Stimulated activated naive CD8-positive, alpha-beta T cell treated with anti-CD3 and anti-CD28 coated beads, Interleukin-15, Interleukin-2, amounts not matched to agents 100 U/mL and 50 U/mL, for 24 hours (primary cell): ENCODE measurements at places on chromosomes 1 and 21.

- no peak for DNase-seq
Measured at GRCh38 chr1:220893701-220894024, 14.4 kb downstream of the HLX start.

- DNase-seq: peak; percentile 63
Measured at GRCh38 chr1:157963713-157964112, 29.7 kb upstream of the KIRREL1 start.

GRCh38 chr1:224432672-224433040, 1.9 kb downstream of the WDR26 start:
- DNase-seq: no peak

- no peak for DNase-seq
Measured at GRCh38 chr1:108858230-108858950, 1.5 kb upstream of the AKNAD1 start.

DNA sequence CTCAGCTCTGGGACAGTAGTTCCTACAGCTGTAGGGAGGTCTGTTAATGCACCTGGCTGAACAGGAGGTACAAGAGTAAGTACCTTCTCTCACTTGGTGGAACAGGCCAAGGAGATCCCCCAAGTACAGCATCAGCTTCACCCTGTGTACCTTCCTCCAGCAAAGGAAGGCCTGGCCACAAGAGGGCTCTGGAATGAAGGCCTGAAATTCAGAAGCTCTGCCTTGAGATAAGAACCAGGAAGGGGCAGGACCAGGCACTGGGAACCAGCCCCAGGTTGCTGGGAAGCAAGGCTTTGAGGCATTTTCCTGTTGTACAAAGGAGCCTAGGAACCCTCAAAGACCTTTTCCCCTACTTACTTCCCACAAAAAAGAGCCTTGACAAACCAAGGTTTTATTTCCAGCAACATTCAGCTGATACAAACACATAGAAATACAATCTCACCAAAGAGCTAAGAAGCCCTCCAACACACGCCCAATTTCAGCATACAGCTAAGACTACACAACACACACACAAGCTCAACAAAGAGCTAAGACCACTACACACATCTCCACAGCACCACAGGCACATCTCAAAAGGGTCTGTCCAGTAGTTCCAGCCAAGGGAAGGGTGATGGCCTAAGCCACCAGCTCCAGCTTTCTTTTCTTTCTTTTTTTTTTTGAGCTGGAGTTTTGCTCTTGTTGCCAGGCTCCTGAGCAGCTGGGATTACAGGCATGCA, 23.5 kb downstream of the F11R start:
- DNase-seq: peak; percentile 51

DNA sequence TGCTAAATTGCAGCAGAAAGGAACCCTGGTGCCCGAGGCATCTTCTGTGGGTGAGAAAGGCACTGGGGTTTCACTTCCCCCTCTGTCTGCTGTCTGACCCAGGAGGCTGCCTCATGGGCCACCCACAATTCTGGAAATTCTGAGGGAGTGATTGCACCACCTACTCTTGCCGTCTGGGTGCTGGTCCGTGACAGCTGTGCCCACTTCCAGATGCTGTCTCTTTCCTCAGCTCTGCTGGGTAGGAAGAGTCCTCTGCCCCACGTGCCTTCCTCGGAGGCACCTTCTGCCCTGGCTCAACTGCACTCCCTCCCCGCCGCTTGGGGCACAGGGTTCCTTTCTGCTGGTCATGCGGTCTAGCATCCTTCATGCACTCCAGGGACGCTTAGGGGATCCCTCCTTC, 96.3 kb downstream of the ARHGEF10L start:
- DNase-seq: no peak

DNA sequence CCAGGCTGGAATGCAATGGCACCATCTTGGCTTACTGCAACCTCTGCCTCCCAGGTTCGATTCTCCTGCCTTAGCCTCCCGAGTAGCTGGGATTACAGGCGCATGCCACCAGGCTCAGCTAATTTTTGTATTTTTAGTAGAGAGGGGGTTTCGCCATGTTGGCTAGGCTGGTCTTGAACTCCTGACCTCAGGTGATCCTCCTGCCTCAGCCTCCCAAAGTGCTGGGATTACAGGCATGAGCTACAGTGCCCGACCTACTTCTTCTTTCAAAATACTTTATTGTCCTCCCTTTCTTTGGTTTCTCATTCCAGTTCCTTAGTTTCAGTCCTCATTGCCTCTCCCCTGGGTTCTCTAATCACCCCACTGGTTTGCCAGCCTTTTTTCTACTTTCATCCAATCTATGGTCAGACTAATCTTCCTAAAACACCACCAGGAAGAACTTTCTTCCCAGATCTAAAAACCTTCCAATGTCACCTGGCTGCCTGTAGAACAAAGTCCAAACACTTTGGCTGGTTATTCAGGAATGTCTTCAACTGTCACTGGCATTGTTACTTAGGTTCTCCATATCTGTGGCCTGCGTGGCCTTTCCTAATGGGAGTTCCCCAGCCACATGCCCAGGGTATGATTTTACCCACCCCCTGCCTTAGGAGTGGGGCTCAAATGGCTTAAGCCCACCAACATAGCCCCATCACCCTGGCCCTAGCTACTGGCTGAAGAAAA, 29.0 kb upstream of the SLC30A1 start:
- DNase-seq: no peak

DNA sequence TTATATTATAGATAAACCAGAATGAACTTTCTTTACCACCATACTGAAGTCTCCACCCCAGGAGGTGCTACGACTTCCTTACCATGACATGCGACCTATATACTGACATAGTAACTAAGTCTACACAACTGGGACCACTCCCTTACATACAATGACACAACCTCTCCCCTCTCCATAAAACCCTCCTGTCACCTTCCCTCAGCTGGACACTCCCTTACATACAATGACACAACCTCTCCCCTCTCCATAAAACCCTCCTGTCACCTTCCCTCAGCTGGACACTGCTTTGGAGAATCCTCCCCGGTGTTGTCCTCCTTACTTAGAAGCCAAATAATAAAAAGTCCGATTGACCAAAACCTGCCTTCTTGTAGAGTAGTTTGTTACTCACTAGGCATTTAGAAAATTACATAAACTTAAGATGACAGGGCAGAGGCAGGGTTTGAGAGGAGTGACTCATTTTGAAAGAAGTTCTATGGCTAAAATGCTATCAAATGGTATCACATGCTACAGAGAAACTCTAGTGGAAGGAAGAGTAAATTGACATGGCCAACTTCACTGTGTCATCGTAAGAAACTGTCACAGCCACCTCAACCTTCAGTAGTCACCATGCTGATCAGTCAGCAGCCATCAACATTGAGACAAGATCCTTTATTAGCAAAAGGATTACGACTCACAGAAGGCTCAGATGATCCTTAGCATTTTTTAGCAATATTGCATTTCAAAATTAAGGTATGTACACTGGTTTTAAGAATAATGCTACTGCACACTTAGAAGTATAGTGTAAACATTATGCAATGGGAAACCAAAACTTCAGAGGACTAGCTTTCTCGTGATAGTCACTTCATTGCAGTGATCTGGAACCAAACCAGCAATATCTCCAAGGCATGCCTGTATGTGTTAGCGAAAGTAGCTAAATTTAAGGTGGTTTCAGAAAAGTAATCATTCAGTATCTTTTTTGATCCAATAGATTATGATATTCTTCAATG, 56.4 kb downstream of the AHCTF1 start:
- no peak for DNase-seq

GRCh38 chr1:30672661-30673060, 50.7 kb downstream of the MATN1 start:
- no peak for DNase-seq

- peak; percentile 14 for DNase-seq
Measured at GRCh38 chr1:44408632-44409602, 3.9 kb downstream of the RNF220 start.

- DNase-seq: no peak
Measured at GRCh38 chr1:21292503-21292983, 2.3 kb upstream of the ECE1 start.

- DNase-seq: no peak
Measured at GRCh38 chr1:162397039-162397448, 14.9 kb downstream of the SH2D1B start.

DNA sequence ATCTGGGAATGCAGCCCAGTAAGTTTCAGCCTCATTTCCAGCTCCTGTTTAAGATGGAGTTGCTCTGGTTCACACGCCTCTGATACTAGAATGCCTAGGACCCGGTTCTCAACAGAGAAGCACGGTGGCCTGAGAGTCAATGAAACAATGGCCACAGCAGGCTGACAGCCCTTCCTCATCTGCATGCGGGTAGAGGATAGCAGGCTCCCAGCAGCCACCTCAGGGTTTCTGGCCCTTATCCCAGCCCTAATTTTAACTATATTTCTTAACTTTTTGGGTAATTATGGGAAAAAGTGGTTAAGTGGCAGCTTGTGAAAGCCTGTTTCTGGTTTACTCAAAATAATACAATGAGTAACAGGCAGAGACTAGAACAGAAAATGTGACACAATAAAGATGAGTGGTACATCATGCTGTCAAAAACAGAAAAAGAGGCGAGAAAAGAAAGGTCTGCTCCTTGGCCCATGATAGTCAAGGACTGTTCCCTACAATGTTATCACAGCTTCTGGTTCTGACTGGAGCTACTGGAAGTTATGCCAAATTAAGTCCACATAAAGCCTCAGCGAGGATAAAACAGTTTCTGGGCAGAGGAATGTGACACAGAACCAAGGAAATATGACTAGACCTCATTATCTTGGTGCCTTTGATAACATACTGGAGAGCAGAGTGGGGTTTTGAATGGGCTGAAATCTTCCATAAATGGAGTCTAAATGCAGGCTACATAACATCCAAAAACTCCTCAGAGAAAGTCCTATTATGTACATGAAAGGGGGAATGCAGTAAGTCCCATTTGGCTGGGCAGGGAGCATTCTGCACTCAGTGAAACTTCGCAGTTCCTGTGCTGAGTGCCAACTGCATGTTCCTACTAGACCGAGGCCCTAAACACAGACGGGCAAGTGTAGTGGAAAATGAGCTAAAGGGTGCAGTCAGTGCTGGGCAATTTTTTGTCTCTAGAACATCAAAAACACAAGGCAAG, 92.1 kb downstream of the NIBAN1 start:
- peak; percentile 46 for DNase-seq

DNA sequence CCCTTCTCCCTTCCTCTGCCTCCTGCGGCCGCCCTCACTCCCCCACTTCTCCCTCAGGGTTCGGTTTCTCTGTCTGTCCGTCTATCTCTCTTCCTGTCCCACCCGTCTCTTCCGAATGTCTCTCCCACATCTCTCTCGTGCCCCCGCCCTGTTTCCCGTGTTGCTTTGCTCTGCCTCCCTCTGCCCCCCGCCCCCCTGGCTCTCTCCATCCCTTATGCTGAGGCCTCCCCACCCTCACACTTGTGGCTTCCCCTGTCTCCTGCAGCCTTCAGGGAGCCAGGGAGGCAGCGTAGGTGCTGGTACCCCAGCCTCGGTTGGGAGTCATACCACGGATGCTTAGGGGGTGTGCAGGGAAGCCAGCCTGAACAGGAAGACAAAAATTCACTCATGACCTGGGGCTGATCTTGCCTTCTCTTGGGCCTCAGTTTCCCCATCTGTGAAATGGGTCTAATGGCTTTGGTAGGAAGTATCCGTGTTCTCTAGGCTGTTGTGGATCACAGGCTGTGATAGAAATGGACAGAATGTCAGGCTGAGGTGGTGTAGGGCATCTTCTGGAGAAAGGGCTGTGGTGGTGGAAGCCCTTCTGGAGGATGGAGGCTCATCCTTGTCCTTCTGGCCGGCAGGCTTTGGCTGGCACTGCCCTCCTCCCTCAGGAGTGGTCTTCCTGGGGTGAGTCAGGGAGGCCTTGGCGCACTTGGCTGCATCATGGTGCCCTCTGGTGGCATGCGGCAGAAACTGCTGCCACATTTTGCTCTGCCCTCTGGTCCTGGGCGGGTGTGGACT, 55.5 kb downstream of the FOXO6 start:
- DNase-seq: peak; percentile 68

GRCh38 chr1:44947063-44947773, 39.2 kb downstream of the EIF2B3 start:
- DNase-seq: no peak

DNA sequence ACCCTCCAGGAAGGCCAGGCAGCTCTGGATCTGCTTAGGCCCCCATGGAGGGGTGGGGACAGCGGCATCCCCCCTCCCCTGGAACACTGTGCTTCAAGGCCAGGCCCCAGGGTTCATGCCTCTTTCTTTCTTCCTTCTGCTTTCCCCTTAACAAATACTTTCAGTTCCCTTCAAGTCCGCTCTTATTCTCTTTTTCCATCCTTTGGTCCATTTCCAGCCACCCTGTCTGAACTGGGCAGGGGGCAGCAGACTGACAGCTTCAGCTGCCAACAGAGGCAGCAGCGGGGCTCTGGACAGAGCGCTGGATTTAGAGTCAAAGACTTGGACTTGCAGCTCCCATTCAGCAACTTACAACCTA, 1.1 kb upstream of the CD244 start:
- DNase-seq: no peak

DNA sequence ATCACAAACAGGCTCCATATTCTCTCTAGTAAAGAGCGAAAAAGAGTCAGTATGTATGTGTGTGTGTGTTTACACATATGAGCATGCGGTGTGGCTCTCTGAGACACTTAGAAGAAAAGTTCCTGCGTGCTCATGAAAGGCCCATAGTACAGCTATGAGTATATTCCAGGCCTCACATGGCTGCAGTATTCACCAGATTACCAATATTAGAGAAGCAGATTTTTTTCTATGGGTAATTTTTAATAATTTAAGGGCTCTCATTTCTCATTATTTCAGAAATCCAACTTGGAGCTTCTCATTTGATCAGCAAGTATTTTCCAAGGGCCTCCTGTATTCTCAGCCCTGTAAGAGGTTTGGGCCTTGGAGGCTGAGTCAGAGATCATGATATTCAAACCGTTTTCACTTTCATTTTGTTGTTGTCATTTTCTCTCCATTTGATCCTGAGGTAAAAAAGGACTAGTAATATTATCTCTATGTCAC, 232.9 kb upstream of the SGIP1 start:
- peak; percentile 40 for DNase-seq

GRCh38 chr1:47844558-47844955, 152.6 kb downstream of the TRABD2B start:
- DNase-seq: no peak

DNA sequence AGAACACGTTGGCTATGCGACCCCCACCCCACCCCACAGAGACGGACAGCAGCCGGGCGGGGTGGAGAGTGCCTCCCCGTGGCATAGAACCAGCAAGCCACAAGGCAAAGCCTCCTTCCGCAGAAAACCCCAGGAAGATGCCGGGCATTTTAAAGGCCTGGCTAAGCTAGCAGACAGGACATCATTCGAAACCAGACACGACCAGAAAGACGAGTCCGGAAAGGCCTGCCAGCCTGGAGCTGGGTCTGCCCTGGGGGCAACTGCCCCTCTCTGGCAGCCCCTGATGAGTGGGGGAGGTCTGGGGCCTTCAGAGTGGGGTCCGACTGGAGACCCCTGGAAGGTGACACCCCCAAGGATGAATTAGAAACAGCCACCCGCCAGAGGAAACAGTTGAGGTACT, 8.5 kb downstream of the FTCD start:
- DNase-seq: no peak

- no peak for DNase-seq
Measured at GRCh38 chr1:98342566-98342965, 319.0 kb upstream of the SNX7 start.

- DNase-seq: no peak
Measured at GRCh38 chr1:10374442-10374860, 24.4 kb upstream of the PGD start.
